ENCODE measurements at places on chromosomes 4 and X.

DNA sequence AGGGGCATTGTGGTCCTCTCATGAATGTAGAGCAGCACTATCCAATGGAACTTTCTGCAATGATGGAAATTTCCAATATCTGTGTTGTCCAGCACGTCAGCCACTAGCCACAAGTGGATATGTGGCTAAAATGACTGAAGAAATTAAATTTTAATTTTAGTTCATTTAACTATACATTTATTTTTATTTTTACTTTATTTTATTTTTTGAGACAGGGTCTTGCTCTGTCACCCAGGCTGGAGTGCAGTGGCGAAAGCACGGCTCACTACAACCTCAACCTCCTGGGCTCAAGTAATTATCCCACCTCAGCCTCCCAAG, 13.3 kb upstream of the RBBP7 start:
- H3K27me3 ChIP-seq, result no peaks in the 10 kb centered on the region
- peak overlapping the region; percentile 78 for H3K4me3 ChIP-seq
- H3K4me1 ChIP-seq, result no peaks in the 10 kb centered on the region
- no peaks in the 10 kb centered on the region for H3K36me3 ChIP-seq
- H3K27ac ChIP-seq, result no peak overlapping the region
- no peak for DNase-seq

GRCh38 chr4:148975464-148975863, 533.2 kb upstream of the NR3C2 start:
- no peaks in the 10 kb centered on the region for H3K27me3 ChIP-seq
- peaks cover 1% of the 10 kb centered on the region for H3K4me1 ChIP-seq

- H3K27me3 ChIP-seq, result no peaks in the 10 kb centered on the region
- no peak for DNase-seq
- no peak overlapping the region for H3K27ac ChIP-seq
- no peak overlapping the region for H3K4me3 ChIP-seq
These were observed 249.2 kb downstream of the MID1IP1 start for GRCh38 chrX:39050427-39050826.

- H3K4me1 ChIP-seq, result no peaks in the 10 kb centered on the region
- H3K36me3 ChIP-seq, result no peaks in the 10 kb centered on the region
- H3K27me3 ChIP-seq, result no peaks in the 10 kb centered on the region
- H3K27ac ChIP-seq, result no peak overlapping the region
- H3K4me3 ChIP-seq, result no peak overlapping the region
These were observed 2731.9 kb downstream of the ARAP2 start for GRCh38 chr4:33512397-33512796.

- DNase-seq, result no peak
- H3K27me3 ChIP-seq, result peaks cover 10% of the 10 kb centered on the region
- peak overlapping the region; percentile 11 for H3K4me3 ChIP-seq
- no peak overlapping the region for H3K27ac ChIP-seq
- no peaks in the 10 kb centered on the region for H3K4me1 ChIP-seq
These were observed 21.8 kb downstream of the NKX3-2 start for GRCh38 chr4:13522282-13523104.

DNA sequence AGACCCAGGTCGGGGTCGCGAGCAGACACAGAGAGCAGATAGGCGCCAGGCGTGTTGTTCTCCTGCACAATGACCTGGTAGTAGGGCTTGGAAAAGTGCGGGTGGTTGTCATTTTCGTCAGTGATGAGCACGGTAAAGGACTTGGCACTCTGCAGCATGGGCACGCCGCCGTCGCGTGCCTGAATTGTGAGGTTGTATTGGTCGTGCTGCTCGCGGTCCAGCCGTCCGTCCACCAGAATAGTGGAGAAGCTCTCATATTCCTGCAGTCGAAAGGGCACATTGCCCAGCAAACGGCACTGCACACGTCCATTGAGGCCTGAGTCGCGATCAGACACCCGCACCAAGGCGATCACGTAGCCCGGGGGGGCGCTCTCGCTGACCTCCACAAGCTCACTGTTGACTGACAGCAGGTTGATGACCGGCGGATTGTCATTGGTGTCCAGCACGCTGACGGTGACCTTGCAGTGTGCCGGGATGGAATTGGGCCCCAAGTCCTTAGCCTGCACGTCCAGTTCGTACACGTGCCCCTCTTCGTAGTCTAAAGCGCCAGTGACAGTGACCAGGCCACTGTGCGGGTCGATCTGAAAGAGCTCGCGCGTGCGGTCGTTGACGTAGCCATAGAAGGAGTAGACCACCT, 2.8 kb downstream of the PCDH19 start:
- no peak for DNase-seq
- no peaks in the 10 kb centered on the region for H3K27me3 ChIP-seq
- no peak overlapping the region for H3K4me3 ChIP-seq
- H3K36me3 ChIP-seq, result no peaks in the 10 kb centered on the region
- H3K27ac ChIP-seq, result no peak overlapping the region
- peaks cover 9% of the 10 kb centered on the region for H3K4me1 ChIP-seq

GRCh38 chr4:39893693-39894072, 84.0 kb downstream of the PDS5A start:
- H3K36me3 ChIP-seq, result peaks cover 35% of the 10 kb centered on the region
- no peak overlapping the region for H3K27ac ChIP-seq
- no peak overlapping the region for H3K4me3 ChIP-seq
- DNase-seq, result no peak

GRCh38 chr4:24443200-24443599, 141.2 kb downstream of the DHX15 start:
- no peak for DNase-seq
- H3K4me1 ChIP-seq, result no peaks in the 10 kb centered on the region
- no peak overlapping the region for H3K4me3 ChIP-seq
- no peak overlapping the region for H3K27ac ChIP-seq
- no peaks in the 10 kb centered on the region for H3K36me3 ChIP-seq

DNA sequence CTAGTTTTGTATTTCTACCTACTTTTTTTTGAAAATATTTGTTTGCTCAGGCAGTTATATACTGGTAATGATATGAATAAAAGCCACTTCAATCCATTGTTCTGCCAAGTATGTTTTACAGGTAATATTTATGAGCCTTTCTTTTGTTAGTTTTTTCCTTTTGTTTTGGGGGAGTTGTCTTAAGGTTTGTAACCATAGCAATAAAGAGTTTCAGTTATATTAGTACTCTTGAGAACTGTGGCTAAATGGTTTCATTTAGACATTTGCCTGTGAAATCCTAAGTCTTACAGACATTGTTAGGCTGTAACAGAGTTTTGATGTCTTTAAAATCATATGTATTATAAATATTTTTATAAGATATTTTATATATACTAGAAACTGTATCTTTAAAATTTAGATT, 150.1 kb downstream of the DIPK2B start:
- H3K4me3 ChIP-seq, result no peak overlapping the region
- H3K27ac ChIP-seq, result no peak overlapping the region
- no peaks in the 10 kb centered on the region for H3K27me3 ChIP-seq
- no peaks in the 10 kb centered on the region for H3K36me3 ChIP-seq

GRCh38 chr4:77094496-77094895, 18.7 kb upstream of the CCNI start:
- no peak overlapping the region for H3K27ac ChIP-seq
- H3K36me3 ChIP-seq, result no peaks in the 10 kb centered on the region
- H3K4me1 ChIP-seq, result no peaks in the 10 kb centered on the region
- no peak overlapping the region for H3K4me3 ChIP-seq
- H3K27me3 ChIP-seq, result no peaks in the 10 kb centered on the region

DNA sequence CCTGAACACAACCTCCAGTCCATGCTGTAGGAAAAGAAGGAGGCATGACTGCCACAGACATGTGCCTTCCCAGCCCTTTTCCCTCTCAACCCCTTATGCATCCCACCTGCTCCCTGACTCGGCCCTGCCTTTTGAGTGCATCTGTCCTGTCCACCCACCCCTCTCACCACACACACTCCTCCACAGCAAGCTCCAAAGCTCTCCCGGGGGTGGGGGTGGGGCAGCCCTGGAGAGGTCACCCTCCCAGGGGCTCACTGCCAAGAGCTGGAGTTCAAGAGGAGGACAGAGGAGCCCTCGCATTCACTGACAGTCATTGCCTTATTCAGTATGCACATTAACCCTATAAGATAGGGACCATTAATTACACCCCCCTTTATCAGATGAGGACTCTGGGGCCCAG, 46.6 kb upstream of the MAMLD1 start:
- H3K27me3 ChIP-seq, result no peaks in the 10 kb centered on the region
- no peak for DNase-seq
- H3K4me1 ChIP-seq, result no peaks in the 10 kb centered on the region
- no peak overlapping the region for H3K4me3 ChIP-seq
- H3K36me3 ChIP-seq, result no peaks in the 10 kb centered on the region

DNA sequence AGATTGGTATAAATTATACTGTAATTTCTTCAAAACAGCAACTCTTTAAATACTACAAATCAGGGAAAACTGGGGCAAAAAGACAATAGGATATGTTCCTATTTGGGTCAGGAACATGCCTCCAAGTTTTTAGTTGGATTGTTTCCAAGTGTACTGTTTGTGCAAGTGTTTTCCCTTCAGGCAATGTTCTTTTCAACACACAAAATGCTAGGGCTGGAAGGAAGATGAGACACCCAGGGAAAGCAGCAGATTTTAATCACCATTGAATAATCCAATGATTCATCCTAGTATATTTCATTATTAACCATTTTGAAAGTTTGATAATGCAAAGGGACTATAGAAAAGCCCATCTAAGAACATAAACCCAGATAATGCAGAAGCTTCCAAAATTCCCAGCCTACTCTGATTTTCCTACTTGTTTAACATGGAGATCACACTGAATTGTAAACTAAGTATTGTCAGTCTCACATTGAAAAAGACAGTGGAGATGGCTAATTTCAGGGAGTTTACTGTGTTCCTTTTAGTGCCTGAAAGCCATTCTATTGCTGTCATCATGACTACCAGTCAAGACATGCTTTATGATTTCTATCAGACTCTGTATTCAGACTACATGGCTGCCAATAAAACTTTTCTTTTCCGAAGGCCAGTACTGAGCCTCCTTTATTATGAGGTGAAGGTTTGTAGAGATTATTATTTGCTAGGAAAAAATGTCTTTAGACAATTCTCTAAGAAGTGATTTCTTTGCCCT, 38.6 kb downstream of the COL4A6 start:
- H3K4me1 ChIP-seq, result no peaks in the 10 kb centered on the region
- no peak overlapping the region for H3K4me3 ChIP-seq
- H3K36me3 ChIP-seq, result no peaks in the 10 kb centered on the region
- H3K27me3 ChIP-seq, result no peaks in the 10 kb centered on the region

GRCh38 chr4:154507156-154507555, 15.6 kb upstream of the DCHS2 start:
- H3K4me3 ChIP-seq, result no peak overlapping the region
- H3K36me3 ChIP-seq, result no peaks in the 10 kb centered on the region
- no peaks in the 10 kb centered on the region for H3K27me3 ChIP-seq
- no peak for DNase-seq

- DNase-seq, result no peak
- H3K27me3 ChIP-seq, result no peaks in the 10 kb centered on the region
- H3K36me3 ChIP-seq, result no peaks in the 10 kb centered on the region
- no peak overlapping the region for H3K27ac ChIP-seq
These were observed 76.3 kb downstream of the STK32B start for GRCh38 chr4:5127556-5127955.

- no peak for DNase-seq
- H3K27me3 ChIP-seq, result no peaks in the 10 kb centered on the region
- no peak overlapping the region for H3K4me3 ChIP-seq
These were observed 144.0 kb downstream of the HDX start for GRCh38 chrX:84358271-84358670.

- H3K36me3 ChIP-seq, result no peaks in the 10 kb centered on the region
- no peaks in the 10 kb centered on the region for H3K4me1 ChIP-seq
- H3K4me3 ChIP-seq, result no peak overlapping the region
- DNase-seq, result no peak
- no peaks in the 10 kb centered on the region for H3K27me3 ChIP-seq
These were observed 2163.0 kb upstream of the AGA start for GRCh38 chr4:179605196-179605595.

- H3K36me3 ChIP-seq, result no peaks in the 10 kb centered on the region
- H3K27me3 ChIP-seq, result no peaks in the 10 kb centered on the region
These were observed 432.6 kb downstream of the INPP4B start for GRCh38 chr4:142413485-142413884.

- H3K27ac ChIP-seq, result no peak overlapping the region
- no peaks in the 10 kb centered on the region for H3K27me3 ChIP-seq
- no peaks in the 10 kb centered on the region for H3K36me3 ChIP-seq
- peaks cover 16% of the 10 kb centered on the region for H3K4me1 ChIP-seq
- no peak for DNase-seq
These were observed 252.6 kb downstream of the ANTXR2 start for GRCh38 chr4:79820427-79820826.

GRCh38 chr4:8221476-8221875, 22.4 kb downstream of the SH3TC1 start:
- no peak overlapping the region for H3K27ac ChIP-seq
- H3K4me1 ChIP-seq, result peaks cover 4% of the 10 kb centered on the region
- H3K27me3 ChIP-seq, result no peaks in the 10 kb centered on the region
- H3K36me3 ChIP-seq, result no peaks in the 10 kb centered on the region
- DNase-seq, result no peak
- no peak overlapping the region for H3K4me3 ChIP-seq

DNA sequence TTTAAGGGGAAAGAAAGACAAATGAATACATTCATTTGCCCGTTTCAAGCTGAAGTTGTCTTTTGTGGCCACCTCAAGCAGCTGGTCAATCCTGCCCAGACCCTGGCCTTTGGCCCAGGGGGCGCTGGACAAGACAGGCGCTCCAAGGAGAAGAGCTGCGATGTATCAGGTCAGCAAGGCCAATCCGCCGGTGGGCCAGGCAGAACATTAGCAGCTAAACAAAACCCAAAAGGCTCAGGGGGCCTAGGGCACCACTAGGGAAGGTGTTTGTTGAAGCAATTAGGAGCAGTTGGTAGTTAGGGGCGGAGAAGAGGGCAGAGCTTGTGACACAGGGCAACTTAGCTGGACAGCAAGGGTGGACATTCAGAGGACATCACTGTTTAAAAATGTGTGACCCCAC, 60.8 kb upstream of the TMEM33 start:
- H3K27me3 ChIP-seq, result peaks cover 10% of the 10 kb centered on the region
- no peak overlapping the region for H3K27ac ChIP-seq
- no peak overlapping the region for H3K4me3 ChIP-seq

DNA sequence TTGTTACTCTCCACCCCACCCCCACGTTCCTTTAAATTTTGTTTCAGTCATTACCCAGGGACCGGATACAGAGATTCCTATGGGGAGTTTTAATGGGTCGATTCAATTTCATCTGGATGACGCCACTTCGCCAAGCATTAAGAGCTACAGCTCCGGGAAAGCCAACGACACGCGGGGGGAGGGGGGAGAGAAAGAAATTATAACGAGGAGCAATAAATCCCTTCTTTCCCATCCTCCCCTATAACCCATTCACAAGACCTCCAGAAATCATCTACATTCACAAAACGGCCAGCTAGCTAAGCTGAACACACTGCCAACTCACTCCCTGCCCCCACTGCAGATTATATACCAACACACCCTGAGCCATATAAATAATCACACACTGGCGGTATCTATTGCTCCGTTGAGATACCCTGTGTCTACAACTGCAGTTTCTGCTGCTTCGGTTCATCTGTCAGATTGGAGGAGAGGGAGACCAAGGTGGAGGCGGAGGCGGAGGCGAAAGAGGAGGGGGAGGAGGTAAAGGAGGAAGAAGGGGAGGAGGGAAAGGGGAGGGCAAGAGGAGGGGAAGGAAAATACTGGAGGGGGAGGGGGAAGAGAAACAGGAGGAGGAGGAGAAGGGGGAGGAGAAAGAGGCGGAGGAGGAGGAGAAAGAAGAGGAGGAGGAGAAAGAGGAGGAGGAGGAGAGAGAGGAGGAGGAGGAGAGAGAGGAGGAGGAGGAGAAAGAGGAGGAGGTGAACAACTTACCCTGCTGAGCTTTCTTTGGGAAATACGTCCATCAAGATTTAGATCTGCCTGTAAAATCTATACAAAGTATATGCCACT, 113.9 kb upstream of the VAMP7 start:
- peak overlapping the region; percentile 68 for H3K4me3 ChIP-seq
- H3K27me3 ChIP-seq, result no peaks in the 10 kb centered on the region
- DNase-seq, result peak; percentile 12

- H3K4me1 ChIP-seq, result no peaks in the 10 kb centered on the region
- H3K4me3 ChIP-seq, result no peak overlapping the region
- no peak for DNase-seq
- no peaks in the 10 kb centered on the region for H3K36me3 ChIP-seq
- no peak overlapping the region for H3K27ac ChIP-seq
- H3K27me3 ChIP-seq, result no peaks in the 10 kb centered on the region
These were observed 128.6 kb downstream of the CHIC2 start for GRCh38 chr4:53935780-53936179.

All from thoracic aorta (tissue), 2 donors.